ENCODE measurements at places on chromosomes 2 and 18.

- no peak for DNase-seq
These were observed 117.6 kb downstream of the INHBB start for GRCh38 chr2:120463527-120463926.

GRCh38 chr2:55099878-55100820 is 49.9 kb upstream of the RTN4 start:
- no peak for DNase-seq

DNA sequence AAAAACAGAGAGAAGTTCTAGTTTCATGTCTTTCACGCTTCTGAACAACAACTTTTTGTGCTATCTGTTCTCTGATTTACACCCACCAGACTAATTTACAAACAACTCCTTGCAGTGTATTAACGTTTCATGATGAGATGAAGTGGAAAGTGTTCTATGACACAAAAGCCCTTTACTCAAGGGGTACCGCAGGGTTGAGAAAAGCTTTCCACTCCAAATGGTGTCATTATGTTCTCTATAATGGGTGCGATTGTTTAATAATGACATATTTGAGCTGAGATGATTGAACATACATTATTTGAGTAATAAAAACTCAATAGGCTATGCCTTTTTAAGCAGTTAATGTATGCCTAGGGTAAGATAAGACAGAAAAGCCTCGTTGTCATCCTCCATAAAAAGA is 76.3 kb downstream of the ACTR3 start:
- no peak for DNase-seq

GRCh38 chr18:71743634-71744033 is 800.5 kb downstream of the CBLN2 start:
- DNase-seq: no peak

- no peak for DNase-seq
These were observed 12.3 kb upstream of the SLC35F5 start for GRCh38 chr2:113768770-113769169.

DNA sequence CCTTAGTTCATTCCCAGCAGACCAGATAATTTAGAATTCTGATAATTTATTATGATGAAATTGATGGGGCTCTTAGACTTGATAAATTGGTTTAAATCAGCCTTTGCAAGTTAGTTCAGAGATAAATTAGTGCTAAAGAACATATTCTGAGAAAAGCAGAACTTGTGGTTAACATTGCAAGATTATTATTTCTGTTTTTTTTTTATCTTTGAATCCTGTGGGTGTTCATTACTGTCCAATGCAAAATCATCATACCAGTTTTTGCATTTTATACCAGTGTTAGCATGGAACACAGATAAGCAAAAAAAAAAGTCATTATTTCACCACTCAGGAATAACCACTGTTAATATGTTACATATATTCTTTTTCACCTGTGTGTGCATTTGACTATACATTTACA is 9.1 kb downstream of the SEPTIN2 start:
- no peak for DNase-seq

- DNase-seq: no peak
These were observed 562 bp downstream of the ANKMY1 start for GRCh38 chr2:240557101-240557751.

DNA sequence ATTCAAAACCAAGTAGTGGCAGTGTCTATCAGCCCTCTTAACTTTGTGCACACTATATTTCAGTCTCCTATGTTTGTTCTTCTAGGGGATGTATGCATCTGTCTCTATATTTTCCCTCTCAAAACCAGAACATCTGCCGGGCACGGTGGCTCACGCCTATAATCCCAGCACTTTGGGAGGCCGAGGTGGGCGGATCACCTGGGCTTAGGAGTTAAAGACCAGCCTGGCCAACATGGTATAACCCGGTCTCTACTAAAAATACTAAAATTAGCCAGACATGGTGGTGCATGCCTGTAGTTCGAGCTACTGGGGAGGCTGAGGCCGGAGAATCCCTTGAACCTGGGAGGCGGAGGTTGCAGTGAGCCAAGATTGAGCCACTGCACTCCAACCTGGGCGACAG is 9.9 kb upstream of the GAREM2 start:
- no peak for DNase-seq

GRCh38 chr2:211730215-211730614 is 808.4 kb downstream of the ERBB4 start:
- DNase-seq: no peak

GRCh38 chr2:107336526-107336925 is 450.6 kb upstream of the ST6GAL2 start:
- DNase-seq: no peak

DNA sequence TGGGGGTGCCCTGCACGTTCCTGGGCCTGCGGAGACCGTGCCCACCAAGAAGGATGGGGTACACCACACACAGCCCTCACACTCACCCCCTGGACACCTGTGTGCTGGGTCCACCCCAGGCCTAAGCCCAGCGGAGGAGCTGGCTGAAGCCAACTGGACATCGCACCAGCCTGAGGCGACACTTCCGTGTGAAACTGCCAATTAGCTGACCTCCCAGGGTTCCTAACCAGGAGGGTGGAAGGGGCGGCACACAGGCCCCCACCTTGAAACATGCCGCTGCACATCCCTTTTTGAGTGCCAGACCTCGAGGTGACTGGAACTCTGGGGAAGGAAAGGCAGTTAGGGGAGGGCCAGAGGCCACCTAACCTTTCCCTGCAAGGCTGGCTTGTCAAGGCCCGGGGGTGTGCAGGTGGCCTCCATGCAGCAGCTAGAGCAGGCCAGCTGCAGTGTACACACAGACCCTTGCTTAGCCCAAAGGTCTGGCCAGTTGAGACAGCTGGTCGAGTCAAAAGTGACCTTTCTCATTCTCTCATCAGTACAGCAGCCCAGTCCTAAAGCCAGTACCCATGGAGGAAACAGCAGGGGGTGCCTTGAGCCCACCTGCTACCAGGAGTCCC is 4.5 kb downstream of the STK25 start:
- no peak for DNase-seq

- DNase-seq: no peak
These were observed 423.1 kb downstream of the FIGN start for GRCh38 chr2:163312713-163313112.

- no peak for DNase-seq
These were observed 550.4 kb downstream of the ARHGAP15 start for GRCh38 chr2:143679617-143680016.

GRCh38 chr18:79879566-79879965 is 71.9 kb downstream of the SLC66A2 start:
- DNase-seq: no peak

DNA sequence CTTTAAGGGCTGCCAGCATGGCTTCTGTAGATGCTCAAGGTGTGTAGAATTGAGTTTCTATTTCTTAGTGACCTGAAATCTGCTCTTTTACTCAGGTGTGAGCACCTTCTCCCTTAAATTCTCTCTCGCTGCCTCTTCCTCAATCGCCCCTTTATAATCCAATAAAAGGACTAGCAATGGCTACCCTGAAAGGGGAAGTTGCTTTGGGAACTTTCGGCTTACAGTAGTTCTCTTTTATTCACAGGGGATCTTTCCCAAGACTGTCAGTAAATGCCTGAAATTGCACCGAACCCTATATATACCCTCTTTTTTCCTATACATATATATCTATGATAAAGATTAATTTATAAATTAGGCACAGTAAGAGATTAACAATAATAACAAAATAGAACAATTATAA is 121.8 kb downstream of the ACTR3 start:
- no peak for DNase-seq

DNA sequence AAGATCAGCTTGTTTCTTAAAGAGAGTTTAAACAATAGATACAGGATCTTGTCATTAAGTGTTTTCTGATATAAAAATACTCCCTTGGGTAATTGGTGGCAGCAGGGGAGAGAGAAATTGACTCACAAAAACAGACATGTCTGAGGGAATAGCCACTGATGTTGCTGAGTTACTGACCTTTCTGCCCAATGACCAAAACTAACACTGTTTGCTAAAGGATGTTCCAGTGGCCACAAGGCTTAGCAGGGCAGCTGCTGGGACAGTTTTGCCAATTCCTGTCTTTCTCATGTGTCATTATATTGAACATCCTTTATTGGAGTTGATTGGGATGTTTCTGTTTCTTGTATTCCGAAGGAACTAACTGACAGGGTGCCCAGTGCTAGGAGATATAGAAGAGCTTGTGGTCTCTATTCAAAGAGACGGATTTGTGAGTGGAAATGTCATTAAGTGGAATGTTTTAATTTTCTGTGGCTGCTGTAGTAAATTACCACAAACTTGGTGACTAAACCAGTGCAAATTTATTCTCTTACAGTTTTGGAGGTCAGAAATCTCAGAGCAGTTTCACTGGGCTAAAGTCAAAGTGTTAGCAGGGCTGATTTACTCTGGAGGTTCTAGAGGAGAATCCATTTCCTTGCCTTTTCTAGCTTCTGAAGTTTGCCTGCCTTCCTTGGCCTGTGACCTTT is 124.8 kb upstream of the RMDN2 start:
- no peak for DNase-seq

DNA sequence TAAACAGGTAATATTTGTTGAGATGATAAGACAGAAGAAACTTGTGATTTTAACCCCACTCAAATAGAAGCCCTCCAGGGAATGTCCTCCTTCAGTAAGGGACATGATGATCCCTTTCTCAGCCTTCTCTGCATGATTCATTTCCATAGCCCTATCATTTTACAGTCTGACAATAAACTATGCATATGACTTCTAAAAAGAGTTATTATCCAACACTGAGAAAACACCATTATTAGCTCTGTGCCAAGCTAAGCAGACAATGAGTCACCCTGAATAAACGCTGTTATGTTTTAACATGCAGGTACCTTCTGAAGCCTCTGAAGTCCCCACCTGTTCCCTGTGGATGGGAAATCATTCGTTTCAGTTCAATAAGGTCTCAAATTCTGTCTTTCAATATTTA is 54.7 kb downstream of the DTNB start:
- no peak for DNase-seq

GRCh38 chr2:19009510-19009909 is 348.9 kb downstream of the OSR1 start:
- DNase-seq: no peak

DNA sequence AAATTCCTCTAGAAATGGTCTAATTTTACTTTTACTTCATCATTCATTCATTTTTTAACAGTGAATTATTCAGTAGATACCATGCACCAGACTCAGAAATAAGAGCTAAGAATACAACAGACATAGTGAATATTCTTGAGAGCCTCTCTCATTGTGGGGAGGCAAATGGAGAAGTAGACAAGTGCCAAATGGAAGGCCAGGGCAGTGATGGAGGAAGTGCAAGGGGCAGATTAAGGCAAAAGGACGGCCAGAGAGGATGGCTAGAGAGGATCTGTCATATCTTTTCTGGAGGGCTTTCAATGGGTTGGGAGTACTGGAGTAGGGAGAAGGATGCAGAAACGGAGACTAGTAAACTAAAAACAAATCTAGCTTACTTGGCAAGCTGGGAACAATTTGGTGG is 19.0 kb upstream of the RMDN2 start:
- DNase-seq: no peak

DNA sequence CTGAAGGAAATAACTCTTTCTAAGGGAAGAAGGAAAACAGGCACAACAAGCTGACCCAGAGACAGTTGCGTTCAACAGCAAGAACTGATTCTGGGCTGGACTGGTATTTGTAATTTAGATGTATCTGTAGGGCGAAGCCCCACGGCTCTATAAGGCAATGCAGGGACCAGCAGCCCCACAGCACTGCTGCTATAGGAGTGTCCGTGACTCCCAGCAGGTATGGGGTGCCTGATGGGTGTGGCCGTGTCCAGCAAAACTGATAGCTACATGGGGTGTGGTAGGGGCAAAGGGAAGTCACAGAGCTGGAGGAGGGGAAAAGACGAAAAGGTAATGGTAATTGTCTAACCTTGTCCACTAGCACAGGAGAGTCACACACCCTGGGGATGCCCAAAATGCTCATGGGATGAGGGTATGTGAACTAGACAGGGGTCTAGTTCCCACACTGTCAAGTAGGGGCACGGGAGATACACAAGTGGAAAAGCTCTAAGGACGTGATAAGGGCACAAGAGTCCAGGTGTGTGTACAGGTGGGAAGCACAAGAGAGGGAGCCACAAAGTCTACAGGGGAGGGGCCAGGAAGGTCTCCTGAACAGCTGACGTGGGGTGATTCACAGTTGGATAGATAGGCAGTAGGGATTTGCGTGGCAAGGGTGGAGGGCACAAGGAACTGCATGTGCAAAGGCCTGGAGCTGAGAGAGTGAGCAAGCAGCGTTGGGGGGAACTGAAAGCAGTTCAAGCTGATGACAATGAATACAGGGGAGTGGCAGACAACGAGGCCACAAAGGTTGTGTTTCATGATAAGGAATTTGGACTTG is 48.5 kb upstream of the ASPRV1 start:
- DNase-seq: no peak

GRCh38 chr18:79275992-79276391 is 119.7 kb upstream of the NFATC1 start:
- no peak for DNase-seq

DNA sequence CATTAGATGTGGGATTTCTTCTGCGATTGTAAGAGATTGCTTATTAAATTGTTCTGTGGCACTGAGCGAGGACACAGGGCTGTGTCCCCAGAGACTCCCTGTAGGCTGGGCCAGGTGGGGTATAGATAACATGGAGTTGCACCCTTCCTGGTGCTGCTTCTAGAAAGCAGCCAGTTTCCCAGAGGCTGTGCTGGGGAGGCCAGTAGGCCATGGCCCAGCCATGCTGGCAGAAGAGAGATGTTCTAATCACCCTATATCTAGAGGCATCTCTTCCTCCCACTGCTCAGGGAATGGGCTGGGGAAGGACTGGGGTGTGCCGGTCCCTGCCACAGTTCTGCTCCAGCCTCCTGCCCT is 66.9 kb downstream of the HS1BP3 start:
- no peak for DNase-seq

- no peak for DNase-seq
These were observed 609.0 kb upstream of the LRATD1 start for GRCh38 chr2:14023558-14023957.

DNA sequence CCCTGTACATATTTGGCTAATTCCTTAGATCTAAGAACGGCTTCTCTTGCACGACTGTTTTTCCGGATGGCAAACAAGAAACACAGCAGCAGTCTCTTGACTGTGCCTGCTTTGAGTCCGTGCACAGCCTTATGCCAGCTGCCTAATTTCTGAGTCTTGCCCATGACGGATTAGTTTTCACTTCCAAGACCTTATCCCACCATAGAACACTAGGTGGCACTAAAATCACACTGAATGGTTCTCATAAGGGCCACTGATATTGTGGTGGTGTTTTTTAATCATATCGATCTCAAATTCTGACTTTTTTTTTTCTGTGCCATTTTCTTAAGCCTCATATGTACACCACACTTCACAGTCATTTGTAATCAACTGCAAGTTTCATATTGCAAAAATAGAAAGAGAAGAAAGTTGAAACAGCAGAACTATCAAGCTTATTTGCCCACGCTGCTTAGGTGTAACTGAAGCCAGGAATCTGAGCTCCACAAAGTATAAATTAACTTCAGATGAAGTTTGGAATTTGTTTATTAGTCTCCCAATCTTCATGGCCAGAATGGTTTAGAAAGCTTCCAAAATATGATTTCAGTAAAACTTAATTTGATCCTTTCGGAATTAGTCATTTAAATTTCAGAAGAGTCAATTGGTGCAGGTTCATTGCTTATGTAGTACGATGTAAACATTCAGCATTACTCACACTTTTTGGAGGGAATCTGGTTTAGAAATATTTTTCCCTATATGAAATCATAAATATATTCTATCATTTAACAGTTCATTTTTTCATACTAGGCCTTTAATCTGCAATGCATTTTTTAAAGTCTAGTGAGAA is 45.5 kb upstream of the SCN7A start:
- DNase-seq: no peak

Data from stimulated activated CD4-positive, alpha-beta T cell treated with anti-CD3 and anti-CD28 coated beads, Interleukin-4, amount 100 ng/mL, for 48 hours (primary cell).